Mesenchymal stem cell (in vitro differentiated cells and primary cell): ENCODE measurements at places on chromosomes 16 and 17.

GRCh38 chr17:39650121-39650579, 13.2 kb downstream of the STARD3 start:
- no peak for DNase-seq

DNA sequence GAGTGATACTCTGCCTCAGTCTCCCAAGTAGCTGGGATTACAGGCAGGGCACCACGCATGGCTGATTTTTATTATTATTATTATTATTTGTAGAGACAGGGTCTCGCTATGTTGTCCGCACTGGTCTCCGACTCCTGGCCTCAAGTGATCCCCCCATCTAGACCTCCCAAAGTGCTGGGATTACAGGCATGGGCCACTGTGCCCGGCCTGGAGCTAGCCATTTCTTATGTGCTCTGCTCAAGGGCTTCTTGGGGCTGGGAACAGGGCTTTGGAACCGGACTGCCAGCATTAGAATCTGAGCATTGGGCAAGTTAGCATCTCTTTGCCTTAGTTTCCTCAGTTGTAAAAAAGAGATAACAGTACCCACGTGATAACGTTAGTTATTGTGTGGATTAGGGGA, 111.3 kb downstream of the C16orf78 start:
- no peak for DNase-seq

DNA sequence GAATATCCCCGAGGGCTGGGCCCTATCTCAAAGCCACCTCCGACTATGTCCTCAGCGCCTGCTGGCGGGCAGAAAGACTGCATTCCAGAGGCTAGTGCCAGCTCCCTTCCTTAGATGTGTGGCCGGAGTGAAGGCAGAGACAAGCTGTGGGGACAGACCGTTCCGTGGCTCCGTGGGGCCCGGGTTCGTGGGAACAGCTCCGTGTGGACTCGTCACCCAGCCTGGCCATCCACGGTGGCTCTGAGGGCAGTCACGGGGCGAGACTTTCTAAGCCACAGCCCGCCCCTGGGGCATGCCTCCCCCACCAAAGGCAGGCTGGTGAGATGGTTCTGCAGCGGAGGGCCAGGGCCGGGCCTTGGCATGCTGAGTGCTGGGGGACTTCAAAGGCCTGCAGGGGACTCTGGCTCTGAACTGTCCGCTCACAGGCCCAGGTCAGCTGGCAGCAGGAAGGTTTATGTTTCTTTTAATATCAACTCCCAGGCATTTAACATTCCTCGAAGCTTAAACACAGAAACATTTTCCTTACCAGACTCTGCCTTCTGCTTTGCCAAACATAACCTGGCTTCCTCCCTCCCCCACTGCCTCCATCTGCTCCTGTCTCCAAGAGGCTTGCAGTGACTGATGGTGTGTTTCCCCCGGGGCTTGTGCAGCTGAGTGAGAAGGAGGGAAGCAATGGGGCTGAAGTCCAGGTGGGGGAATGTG, 50.4 kb downstream of the TIMM22 start:
- DNase-seq, result peak; percentile 19

DNA sequence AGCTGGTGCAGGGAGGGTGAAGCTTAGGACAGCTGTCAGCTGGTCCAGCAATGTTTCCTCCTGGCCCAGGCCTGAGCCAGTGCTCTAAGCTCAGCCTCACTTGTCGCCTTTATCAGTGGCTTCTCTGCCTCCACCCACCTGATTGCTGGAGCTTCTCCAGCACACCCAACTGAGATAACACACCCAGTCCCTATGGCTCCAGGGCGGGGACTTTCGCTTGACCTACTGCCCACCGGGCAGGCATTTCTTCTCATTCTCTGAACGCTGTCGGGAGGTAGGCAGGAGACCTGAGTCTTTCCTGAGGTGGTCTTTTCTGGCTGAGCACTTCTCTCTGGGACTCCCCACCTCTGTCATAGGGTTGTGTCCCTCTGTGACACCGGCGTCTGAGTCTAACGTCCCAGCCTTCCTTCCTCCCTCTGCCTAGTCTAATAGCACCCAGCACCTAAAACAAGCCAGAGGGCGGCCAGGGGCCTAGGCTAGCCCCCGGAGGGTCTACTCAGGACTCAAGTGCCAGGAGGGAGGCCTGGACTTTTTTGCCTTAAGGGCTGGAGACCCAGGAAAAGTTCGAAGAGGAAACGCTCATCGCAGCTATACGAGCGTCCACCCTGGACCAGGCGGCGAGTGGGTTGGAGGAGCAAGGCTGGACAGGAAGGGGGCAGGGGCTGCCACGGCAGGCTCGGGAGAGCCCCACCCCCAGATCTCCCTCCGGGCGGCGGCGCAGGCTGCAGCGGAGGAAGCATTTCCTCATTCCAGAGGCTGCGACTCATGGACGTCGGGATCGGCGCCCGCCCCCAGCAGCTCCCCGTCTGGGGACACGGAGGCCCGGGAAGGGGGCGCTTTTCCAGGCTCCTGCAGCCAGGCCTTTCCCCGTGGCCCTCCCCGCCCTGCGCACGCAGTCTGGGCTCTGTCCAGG, 756 bp downstream of the TAX1BP3 start:
- peak; percentile 96 for DNase-seq

GRCh38 chr17:65627891-65628643, 66.6 kb upstream of the AXIN2 start:
- peak; percentile 87 for DNase-seq

- DNase-seq, result no peak
Observed at GRCh38 chr17:81125573-81126081, 39.7 kb upstream of the PVALEF start.

GRCh38 chr16:63129411-63130125, 1093.3 kb upstream of the CDH8 start:
- DNase-seq, result no peak

DNA sequence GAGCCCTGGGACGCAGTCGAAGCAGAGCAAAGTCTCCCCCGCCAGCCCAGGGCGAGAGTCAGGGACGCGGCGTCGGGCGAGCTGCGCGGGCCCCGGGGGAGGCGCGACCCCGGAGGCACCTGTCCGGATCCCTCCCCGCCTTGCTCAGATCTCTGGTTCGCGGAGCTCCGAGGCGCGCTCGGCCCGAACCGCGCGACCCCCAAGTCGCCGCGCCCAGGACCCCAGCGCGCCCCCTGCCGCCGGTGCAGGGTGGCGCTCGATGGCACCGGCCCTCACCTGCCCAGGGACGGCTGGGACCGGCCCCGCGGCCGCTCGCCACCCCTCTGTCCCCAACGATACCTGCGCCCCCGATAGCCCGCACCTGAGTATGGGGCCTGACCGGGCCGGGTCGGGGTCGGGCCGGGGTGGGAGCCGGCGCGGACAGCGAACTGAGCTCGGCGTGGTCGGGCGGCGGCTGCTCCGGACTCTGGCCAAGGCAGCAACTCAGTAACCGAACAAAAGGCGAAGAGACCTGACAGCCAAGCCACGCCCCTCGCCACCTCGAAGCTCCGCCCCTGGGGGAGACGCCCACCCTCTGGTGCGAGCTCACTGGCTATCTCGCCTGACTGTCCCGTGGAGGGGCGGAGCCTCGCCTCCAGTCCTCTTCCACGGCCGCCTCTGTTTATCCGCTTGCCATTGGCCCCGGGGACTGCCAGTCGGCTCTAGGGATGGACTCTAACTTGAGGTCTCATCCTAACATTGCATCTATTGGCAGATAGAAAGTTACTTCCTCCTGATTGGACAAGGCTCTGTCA, at the start of gene JUP:
Gene JUP, minus strand, starts transcription at position 485 of the 794 bp plus-strand sequence. CDS start 14,857 bp downstream, outside the sequence.
- DNase-seq, result peak; percentile 100

DNA sequence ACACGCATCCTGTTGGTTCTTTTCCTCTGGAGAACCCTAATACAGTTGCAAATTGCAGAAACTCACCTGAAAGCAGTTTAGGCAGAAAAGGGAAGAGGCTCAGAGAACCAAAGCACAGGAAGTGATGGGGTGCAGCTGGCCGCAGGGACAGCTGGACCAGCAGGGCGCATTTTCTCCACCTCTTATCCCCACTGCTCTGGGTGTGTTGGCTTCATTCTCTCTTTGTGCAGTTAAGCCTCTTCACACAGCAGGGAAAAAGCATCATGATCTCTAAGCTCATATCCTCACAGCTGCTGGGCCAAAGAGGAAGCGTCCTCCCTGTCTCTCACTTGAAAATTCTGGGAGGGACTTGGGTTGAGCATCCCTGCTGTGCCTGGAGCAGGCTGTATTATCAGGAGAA, 20.0 kb upstream of the LRRC75A start:
- DNase-seq, result no peak

DNA sequence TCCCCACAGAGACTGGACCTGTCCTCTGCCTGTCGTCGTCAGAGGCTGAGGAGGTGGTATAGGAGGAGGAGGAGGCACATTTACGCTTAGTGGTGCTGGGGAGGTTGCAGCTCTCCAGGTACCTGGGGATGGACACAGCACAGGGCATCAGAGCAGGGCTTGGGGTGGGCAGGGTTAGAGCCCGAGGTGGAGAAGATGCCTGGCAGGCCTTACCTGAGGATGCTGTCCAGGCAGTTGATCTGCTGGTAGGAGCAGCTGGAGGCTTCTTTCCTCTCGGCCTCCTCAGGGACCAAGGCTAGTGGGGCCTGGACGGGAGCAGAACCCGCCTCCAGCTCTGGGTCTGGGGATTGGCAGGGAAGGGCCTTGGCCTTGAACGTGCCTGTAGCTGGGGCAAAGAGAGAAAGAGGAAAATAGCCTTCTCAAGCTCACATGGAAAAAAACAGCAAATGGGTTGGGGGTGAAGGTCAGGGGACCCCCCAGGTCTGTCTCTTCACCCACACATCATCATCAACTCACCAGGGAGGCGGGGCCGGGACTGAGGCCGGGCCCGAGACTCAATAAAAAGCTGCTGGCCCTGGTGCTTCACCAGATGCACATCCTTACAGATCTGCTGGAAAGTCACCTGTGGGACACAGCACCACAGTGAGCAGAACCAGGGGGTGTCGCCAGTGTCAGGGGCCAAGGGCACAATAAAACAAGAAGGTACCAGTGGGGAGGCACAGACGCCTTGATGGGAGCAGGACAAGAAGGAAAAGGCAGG, 5.6 kb downstream of the PER1 start:
- DNase-seq, result no peak

- no peak for DNase-seq
Observed at GRCh38 chr17:57636985-57637665, 108.0 kb downstream of the CCDC182 start.

DNA sequence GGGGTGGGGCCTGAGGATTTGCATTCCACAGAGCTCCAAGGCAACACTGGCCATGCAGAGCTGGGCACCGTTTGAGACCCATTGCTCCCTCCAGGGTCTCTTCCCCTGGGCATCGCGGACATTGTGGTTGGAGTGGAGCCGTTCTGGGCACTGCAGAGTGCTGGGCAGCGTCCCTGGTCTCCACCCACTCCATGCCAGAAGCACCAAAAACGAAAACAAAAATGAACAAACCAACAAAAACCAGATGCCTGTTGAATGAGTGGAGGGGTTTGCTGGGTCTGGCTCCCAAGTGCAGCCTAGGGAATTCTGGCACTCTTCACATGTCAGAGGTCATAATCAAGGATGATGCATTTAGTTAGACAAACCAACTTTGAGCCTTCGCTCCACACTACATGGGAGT, 17.9 kb downstream of the WNT9B start:
- DNase-seq, result no peak

DNA sequence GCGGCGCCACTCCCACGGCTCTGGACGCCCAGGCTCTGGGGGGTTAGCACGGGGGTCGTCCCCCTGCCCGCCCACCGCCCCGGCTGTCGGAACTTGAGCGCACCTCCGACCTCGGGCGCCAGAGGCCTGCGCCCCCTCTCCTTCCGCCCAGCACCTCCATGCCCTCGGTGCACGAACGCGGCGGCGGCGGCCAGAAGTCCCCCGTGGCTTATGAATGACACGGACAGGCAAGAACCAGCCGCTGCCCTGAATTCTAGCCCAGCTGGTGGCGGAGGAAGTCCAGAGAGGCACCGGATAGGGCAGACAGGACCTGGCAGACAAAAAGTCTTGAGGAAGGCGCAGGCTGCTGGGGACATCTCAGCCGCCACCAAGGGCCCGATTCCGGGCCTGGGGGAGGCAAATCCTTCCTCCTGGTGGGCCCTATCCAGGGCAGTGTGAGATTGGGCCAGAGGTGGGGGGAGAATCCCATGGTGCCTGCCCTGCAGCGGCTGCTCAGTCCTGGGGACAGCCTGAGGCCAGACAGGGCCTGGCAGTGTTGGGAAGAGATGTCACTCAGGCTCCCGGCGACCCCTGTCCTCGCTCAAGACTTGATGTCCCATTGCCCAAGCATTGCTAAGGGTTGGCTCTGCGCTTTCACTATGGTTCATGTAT, 897 bp upstream of the CYGB start:
- DNase-seq, result peak; percentile 65

GRCh38 chr17:58232707-58233156, 5.7 kb upstream of the LPO start:
- peak; percentile 39 for DNase-seq

DNA sequence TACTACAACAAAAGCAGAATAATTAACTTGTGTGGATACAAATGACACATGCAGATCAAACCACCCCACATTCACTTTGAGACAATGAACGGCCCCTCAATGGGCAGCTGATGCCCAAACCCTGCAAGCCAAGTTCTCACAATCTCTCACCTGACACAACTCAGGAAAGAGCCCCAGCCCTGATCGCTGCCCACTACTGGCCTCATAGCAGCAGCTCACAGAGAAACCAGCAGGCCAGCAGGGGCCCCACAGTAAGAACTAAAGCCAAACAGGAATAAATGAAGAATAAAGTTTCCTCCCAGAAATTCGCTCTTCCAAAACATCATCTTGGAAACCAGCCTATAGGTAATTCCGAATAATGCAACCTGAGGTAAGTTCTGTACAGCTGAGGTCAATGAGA, 7.7 kb downstream of the AKTIP start:
- DNase-seq, result no peak

- DNase-seq, result peak; percentile 50
Observed at GRCh38 chr17:78019367-78019975, 61.0 kb downstream of the TNRC6C start.

GRCh38 chr17:5355421-5356129, 63.9 kb downstream of the NUP88 start:
- DNase-seq, result no peak

- DNase-seq, result no peak
Observed at GRCh38 chr17:16339402-16339801, 13.9 kb downstream of the CENPV start.

DNA sequence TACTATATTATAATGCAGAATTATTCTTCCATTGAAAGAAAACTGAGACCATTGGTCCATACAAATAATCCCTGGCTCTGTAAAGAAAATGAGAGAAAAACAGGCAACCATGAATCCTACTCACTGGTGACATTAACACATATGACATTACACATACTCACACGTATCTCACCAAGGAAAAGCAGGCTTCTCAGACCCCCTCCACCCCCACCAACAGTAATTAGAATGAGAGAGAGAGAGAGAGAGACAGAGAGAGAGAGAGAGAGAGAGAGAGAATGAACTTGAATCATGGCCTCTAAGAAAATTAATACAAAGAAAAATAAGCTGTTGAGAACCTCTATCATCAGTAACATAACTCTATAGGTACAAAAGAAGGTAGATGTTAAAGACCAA, 132.0 kb downstream of the SNX11 start:
- no peak for DNase-seq

- peak; percentile 50 for DNase-seq
Observed at GRCh38 chr17:45031231-45032173, 19.9 kb downstream of the DCAKD start.

- DNase-seq, result no peak
Observed at GRCh38 chr16:17647879-17648872, 177.4 kb upstream of the XYLT1 start.

DNA sequence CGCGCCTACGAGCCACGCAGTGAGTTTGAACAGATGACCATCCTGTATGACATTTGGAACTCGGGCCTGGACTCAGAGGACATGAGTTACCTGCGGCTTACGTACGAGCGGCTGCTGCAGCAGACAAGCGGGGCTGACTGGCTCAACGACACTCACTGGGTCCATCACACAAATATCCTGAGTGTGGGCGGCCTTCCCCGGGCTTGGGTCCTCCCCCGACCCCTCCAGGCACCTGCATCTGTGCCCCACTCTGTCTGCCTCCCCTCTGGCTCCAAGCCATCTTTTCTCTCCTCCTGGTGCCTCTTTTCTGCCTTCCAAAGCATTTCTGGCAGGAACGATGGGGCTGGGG, 5.0 kb upstream of the HSD3B7 start:
- no peak for DNase-seq
